ENCODE measurements at places on chromosomes 1 and 21.

DNA sequence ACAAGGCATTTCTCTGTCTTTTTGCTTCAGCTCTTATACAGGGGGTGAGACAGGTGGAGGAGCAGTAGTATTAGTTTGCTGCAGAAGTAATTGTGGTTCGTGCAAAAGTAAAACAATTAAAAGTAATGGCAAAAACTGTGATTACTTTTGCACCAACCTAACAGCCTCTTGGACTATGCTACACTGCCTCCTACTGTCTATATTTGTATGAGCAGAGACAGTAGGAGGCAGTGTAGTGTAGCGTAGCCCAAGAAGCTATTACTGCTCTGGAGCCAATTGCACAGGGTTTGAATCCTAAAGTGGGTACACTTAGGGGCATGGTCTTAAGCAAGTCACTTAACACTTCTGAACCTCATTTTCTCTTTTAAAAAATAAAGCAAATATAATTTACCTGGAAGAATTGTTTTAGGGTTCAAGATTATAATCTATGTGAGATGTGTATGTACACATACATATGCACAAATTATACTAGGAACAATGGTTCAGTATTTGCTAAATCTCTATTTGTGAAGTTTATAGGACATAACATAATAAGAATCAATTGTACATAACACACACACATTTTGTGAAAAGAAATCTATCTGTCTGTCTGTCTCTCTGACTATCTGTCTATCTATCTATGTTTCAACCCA, 103.8 kb downstream of the BRINP3 start:
- no peak for DNase-seq

DNA sequence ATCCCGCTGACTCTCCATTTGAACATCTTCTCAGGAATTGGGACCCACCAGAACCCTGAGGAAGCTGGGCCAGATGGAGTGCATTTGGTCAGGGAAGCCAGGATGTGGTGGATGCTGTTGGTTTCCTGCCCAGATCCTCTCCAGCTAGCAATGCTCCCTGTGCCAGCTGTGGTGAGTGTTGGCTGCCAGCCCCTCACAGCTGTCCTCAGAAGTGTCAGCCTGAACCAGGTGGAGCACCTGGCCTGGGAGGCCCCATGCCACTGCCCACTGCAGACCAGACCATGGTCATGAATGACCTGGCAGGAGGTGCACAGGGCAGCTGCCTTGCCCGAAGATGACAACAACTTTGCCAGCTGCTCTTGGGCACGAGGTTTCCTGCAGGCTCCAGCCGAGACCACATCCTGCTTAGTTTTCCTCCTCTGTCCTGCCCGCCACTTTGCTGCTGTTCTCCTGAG, 54.4 kb downstream of the PRSS38 start:
- DNase-seq: no peak

DNA sequence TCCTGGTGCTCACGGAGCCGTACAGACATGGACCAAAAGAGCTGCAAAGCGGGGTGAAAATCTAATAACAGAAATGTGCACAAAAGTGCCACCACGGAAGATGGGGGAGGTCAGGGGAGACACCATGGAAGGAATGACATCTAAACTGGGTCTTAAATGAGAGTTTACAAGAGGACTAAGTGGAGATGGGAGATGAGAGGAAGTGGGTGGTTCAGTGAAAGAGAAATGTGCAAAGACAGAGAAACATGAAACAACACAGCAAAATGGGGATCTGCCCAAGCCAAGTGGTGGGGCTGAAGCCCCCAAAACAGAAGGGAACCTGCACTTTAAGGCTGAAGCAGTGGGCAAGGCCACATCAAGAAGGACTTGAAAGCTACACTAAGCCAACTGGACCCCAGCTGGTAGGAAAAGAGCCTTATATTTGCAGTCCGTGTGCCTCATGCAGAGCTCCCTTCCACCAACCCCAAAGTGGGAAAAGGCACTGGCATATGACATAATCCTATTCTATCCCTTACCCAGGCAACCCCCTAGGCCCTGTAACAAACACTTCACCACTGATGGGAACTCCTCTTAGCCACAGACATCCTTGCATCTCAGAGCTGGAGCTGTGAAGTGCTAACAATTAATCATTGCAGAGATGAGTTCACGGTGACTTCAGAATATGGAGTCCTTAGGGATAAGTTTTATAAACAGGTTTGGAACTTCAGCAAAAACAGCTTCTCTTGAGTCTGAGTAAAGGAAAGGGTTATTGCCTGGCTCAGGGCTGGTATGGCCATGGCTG, 198.6 kb upstream of the EDN2 start:
- DNase-seq: no peak

- no peak for DNase-seq
Observed at GRCh38 chr1:30708361-30708728, 15.0 kb downstream of the MATN1 start.

DNA sequence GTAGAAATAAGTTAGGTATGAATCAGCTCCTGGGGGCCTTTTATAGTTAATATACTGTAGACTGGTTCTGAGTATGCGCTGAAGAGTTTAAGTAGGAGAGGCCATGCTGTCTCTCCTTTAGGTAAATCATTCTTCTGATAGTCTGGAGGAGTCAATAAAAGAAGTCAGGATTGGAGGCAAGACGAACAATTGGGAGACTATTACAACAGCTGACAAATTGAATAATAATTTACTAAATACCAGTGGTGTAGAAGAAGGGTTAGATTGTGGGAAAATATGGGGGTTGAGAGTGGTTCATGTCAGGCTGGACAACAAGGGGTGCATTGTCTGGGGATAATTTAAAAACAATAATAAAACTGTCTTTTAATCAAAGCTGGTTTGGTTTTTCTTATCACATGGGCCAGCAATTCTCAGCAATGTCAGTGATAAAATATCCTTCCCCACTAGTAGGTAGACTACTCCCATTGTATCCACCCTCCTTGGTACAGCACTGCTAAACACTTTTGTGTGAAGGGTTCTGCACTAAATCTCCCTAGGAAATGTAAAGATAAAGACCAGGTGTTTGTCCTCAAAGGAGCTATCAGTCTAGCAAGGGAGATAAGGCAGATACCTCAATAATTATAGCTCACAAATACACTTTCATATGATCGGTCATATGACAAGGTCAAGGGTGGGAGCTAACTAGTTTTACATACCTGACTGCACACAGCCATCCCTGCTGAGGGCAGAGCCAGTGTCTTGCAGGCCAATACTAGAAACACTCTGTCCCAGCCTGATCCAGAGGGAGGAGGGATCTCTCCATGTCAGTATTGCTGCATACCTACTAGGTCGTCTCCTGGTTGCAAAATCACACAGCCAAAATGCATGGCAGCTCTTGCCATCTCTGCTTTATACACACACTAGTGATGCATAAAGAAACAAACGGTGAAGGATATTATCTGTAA, 299.7 kb downstream of the VAV3 start:
- no peak for DNase-seq

DNA sequence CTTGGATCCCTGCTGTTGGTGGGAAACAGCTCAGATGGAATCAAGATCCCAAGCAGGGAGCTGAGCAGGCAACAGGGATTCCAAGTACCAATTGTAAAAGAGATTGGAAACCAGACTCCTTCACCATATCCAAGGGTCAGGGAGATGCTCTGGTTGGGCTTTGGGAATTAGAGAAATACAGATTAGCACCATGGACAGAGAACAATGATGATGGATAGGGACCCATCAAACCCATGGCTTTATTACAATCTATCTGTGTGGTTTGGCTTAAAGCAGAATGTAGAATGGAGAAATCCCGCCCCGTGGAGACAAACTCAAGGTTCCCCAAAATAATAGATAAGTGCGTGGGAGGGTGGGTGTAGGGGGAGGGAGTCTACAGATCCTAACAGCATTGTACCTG, 120.7 kb upstream of the CSF3R start:
- no peak for DNase-seq

DNA sequence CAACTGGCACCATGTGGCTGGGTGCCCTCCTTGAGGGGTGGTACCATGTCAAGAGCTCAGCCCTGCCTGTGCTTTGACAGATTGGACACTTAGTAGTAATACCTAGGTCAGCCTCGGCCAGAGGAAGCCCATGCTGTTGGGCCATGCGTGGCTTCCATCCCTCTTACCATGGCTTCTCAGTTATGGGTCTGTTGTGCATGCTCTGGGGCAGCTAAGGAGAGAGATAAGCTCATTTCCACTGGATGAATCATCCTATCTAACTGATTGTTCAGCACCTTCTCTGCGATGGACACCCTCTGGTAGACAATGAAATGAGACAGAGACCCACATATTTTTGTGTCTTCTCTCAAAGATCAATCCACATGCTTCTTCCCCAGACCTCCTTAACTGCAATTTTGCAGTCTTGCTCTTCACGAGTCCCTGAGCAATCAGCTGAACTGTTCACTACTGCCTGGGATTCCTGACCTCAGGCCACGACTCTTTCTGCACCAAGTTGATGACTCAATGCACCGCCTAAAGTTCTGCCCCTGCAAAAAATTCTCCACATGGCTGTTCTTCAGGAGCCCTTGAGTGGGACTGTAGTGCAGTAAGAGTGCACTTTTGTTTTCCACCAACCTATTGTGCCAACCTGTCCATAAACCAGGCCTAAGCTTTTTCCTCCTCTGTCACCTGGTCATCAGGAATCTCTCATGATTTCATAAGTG, 6.9 kb upstream of the TRIM62 start:
- no peak for DNase-seq

DNA sequence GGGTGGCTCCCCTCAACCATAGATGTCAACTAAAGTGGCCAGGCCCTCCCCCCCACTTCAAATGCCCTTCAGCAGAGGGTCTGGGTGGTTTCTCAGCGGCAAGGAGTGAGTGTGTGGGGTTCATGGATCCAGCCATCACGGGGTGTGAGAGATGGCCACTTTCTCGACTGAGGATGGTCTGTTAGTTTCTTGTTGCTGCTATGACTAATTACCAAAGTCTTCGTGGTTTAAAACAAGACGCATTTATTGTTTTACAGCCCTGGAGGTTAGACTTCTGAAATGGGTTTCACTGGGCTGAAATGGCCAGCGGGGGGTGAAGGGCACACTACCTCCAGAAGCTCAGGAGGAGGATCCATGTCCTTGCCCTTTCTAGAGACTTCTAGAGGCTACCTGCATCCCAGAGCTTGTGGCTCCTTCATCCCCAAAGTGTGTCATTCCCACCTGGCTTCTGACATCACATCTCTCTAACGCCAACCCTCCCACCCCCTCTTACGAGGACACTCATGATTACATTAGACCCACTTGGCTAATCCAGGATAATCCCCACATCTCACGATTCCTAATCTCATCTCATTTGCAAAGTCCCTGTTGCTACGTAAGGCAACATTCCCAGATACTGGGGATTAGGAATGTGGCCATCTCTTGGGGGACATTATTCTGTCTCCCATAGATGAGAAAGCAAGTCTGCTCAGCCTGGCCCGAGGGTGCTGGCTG, 53.0 kb downstream of the EPHB2 start:
- DNase-seq: no peak

- DNase-seq: peak; percentile 44
Observed at GRCh38 chr21:41777951-41778815, 11.3 kb upstream of the RIPK4 start.

DNA sequence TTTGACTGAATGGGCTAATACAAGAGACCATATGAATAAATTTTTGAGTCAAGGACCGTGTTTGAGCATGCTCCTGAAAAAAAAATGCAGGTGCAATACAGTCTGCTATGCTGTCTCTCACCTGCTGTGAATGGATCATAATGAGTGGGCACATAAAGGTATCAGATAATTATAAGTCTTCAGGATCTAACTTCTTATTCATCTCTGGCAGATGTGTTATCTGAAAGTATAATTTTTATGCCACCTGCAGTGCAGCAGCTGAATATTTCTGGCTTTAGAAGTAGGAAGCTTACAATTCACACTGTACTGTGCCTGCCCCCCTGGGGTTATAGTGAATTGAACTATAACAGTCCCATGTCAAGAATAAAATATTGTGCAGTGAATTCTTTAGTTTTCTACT, 333.3 kb downstream of the MRPL39 start:
- no peak for DNase-seq

DNA sequence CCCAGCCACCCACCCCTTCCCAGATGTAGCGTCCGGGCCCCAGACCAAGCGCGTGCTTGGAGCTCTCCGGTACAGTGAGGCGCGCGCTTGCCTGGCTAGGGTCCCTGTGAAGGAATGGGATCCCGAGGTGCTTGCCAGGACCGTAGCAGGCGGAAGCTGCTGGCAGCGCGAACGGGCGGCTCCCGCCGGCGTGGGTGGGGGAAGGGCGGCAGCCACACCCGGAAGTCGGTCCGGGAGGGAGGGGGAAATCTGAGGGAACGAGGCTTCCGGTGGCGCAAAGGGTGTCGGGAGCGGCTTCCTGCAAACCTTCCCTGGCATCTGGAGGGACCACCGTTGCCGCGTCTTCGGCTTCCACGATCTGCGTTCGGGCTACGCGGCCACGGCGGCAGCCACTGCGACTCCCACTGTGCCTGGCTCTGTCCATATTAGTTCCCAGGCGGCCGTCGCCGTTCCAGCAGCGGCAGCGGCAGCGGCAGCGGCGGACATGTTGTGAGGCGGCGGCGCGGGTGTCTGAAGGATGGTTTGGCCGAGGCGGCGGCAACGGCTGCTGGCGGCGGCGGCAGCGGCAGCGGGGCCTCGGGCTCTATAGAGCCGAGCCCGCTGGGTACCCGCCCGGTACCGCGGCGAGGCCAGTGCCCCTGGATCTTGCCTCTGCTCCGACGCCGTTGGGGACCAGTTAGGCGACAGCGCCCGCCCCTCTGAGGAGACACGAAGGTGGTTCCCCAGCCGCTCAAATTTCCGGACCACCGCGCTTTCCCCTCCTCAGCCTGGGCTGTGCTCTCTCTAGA, at the start of gene DR1:
Gene DR1, plus strand, starts transcription at position 275 of the 788 bp plus-strand sequence. CDS start 739 bp downstream, outside the sequence.
- DNase-seq: peak; percentile 95

- no peak for DNase-seq
Observed at GRCh38 chr1:145936247-145936646, 9.0 kb upstream of the RBM8A start.

- no peak for DNase-seq
Observed at GRCh38 chr21:23968008-23968407, 1639.3 kb downstream of the MRPL39 start.
